ENCODE measurements at places on chromosomes 2 and 18.

DNA sequence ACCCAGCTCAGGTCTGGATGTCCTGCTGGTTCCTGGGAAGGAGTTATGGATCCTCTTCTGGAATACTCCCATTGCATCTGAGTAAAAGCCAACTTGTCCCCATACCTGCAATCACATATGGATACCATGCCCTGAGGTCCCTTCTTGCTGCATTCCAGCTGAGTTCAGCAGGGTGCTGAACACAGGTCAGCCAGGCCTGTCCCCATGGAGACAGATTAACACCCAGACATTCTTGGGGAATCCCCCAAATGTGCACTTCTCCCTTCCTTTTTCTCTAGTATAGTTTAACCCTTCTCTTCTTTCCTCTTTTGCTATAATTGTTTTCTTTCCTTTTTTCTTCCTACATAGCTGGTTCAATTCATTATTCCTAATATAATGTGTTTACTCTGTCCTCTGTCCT lies 799.6 kb upstream of the HS6ST1 start:
- DNase-seq = no peak

DNA sequence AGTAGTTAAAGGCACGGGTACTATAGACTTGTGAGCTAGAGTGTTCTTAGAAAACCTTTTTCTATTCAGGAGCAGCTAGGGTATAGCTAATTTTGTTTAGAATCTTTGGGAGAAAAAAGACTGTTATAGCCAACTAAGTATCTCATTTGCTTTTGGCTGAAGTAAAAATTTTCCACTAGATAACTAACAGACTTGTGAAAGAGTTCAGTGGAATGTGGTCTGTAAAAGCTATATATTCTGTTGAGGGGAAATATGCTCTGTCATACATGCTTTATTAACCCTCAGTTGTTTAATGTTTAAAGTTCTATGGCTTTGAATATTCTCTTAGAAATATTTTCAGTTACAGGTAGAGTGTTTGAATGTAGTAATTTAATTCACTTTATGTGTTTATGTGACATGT lies 49.7 kb downstream of the RIF1 start:
- no peak for DNase-seq

- no peak for DNase-seq
These were observed 19.9 kb downstream of the CELF4 start for GRCh38 chr18:37545461-37546271.

DNA sequence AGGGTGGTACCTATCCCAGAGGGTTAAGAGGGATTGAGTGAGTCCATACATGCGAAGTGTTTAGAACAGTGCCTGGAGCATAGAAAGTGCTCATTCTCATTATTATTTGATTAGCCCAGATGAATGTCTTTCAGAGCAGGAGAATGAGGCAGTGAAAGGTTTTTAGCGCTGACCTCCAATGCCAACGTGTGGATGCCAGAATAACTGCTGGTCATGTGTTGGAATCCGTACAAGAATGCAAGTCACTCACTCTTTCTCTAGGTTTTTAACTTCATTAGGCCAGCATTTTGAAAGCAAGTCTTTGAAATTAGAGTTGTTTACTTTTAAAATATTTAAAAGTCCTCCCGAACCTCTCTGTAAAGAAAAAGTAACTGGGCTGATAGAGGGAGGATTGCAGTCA lies 374.2 kb downstream of the EN1 start:
- no peak for DNase-seq

GRCh38 chr2:79793006-79793405 lies 280.2 kb downstream of the CTNNA2 start:
- DNase-seq = no peak

- no peak for DNase-seq
These were observed 62.5 kb downstream of the HDLBP start for GRCh38 chr2:241252778-241253475.

DNA sequence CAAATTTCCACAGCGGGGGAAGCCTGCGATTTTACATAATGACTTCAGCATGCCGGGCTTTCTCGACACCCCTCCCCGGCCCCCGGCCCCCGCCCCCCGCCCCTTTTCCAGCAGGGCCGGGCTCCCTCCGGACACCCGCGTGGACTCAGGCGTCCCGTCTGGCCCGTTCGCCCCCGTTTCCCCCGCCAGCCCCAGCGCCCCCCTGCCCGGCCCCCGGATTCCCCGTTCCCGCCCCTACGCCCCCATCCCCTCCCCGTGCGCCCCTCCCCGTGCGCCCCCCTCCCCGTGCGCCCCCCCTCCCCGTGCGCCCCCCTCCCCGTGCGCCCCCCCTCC lies 456 bp upstream of the NFATC1 start:
- DNase-seq = no peak

- DNase-seq = no peak
These were observed 1035.8 kb upstream of the FANCL start for GRCh38 chr2:59276917-59277316.

GRCh38 chr18:28792404-28793086 lies 615.6 kb upstream of the CDH2 start:
- no peak for DNase-seq

DNA sequence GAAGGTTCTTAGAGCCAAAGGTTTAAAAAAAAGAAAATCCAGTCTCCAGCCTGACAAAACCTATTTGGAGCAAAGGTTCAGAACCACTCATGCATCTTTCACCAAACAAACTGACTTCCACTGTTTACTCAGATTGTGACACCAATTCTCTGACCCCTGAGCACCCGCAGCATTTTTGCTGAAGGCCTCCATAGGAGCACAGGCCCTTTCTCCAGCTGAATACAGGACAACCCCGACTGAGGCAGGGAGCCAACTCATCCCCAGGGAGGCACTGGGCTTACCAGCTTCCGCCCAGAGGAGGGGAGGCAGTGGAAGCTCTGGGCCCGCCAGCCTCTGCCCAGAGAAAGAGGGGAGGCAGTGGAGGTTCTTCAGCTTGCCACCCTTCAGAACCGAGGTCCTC lies 51.0 kb upstream of the CNGA3 start:
- DNase-seq = no peak

DNA sequence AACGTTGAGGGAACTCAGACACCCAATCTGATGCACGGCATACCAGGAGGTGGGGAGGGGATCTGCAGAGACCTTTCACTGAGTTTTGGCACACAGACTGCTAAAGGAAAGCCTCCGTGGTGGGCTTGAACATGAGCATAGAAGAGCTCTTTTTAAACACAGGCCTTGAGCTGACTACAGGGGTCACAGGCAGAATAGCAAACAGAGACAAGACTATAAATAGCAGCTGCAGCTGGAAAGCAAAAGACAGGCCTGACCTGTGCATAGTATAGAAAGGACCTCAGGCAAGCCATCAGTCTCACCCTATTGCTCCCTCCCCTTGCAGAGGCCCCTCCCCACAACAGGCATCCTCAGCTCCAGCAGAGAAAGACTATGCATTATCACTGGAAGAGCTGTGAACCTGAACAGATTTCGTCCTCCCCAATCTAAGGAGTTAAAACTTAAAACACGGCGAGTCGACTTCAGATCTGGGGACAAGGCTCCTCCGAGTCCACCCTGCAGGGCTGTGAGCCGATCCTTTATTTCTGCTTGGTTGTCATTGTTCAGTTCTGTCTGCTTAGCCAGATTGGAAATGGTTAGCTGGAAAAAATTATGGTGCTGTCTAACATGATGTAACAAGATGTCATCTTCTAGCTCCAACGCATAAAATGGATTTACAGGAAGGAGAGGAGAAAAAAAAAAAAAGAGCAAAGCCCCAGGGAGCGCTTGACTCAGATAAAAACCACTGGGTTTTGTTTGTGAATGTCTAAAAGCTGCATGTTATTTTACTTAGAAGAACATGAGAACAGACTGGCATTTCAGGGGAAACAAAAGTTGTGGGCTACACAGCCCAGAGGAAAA lies 25.2 kb upstream of the LCLAT1 start:
- DNase-seq = peak; percentile 46

DNA sequence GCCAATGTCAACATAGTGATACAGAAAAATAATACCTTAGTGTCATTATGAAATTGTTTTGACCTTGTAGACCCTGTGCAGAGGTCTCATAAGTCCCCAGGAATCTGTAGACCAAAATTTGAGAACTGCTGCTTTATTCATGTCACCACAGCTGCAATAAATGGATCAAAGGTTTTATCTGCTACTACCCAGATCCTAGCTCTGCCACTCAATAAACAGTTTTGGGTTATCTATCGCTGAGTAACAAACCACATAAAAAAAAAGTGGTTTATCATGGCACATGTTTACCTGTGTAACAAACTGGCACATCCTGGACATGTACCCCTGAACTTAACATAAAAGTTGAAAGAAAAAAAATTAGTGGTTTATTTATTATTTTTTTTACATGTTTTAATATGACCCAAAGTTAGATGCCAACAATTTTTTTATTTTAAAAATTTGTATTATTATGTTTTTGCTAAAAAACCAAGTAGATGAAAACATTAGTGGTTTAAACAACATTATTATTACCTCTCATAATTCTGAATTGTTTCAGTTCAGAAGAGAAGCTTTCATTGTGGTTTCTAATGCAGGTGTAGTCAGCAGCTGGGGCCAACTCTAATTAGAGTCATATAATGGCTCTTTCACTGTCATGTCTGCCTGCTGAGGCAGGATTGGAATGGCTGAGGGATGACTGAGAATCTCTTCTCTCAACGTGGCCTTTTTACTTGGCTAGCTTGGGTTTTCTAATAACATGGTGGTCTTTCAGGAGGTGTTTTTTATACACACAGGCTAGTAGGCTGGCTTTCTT lies 103.3 kb upstream of the SLC38A11 start:
- DNase-seq = no peak

GRCh38 chr2:231800493-231801091 lies 14.3 kb downstream of the COPS7B start:
- DNase-seq = peak; percentile 56

DNA sequence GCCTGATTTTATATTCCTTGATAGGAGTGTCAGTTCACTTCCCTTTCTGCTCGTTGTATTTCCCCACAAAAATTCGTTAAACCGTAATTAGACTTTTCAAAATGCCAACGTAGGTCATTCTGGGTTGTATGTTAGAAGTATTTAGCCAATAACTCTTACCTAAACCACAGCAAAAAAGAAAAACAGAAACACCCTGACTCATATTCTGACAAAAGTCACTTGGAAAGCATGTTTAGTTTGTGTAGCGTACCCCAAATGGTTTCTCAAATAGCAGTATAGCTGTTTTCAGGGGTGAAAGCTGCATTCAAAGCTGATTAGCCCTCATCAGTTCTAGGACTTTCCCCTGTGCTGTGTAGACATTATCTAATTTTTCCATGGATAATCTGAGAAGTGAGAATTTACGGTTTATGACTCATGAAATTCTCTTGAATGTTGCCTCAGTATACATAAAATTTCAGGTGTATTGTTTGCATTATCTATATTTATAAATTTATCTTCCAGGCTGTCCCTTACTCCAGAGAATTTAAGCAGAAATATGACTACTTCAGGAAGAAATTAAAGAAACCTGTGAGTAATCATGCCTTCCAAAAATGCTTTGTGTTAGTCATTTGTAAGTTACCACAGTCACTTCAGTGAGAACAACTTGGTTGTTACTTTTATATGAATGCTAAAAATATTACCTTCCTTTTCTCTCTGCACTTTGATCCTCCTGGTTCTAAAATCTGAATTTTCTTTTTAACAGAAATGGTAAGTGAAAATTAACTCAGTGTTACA lies 264.9 kb downstream of the ALPK2 start:
- DNase-seq = no peak

GRCh38 chr18:4658804-4659203 lies 203.7 kb upstream of the DLGAP1 start:
- no peak for DNase-seq

GRCh38 chr2:52976143-52976949 lies 791.3 kb upstream of the CHAC2 start:
- DNase-seq = peak; percentile 20

DNA sequence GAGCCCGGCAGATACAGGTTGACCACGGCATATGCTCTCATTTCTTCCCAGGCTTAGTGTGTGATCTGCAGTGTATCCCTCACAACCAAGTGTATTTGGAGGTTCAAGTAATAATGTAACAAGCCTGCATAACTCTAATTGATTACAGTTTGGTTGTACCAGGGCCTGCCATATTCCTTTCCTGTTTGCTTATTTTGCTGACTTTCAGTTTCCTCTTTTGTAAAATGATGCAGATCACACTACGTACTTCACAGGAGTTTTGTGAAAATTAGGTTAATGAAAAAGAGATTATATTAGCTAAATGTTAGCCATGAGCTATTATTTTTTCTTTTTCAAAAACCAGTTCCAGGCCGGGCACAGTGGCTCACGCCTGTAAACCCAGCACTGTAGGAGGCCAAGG lies 25.8 kb downstream of the SLC3A1 start:
- no peak for DNase-seq

DNA sequence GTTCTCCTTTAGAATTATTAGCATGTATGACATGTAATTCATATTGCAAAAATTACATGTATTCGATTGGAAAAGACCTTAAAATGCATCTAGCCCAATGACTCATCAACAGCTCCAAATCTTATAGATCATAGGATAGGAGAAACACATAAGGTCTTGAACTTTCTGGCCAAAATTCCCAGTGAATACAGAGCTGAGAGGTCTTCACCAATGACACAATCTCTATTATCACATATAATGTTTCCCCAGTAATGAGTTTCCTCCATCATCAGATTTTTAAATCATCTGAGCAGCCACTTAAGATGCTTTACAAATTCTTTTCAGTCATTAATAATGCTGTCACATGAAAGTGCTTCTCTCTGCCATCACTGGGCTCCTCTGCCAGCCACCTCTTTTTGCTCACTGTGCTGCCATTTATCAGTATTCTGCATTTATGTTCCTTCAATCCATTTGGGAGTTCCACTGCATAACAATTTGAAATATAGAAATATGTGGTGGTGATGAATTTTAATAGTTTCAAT lies 804.9 kb downstream of the SUCLG1 start:
- DNase-seq = no peak

DNA sequence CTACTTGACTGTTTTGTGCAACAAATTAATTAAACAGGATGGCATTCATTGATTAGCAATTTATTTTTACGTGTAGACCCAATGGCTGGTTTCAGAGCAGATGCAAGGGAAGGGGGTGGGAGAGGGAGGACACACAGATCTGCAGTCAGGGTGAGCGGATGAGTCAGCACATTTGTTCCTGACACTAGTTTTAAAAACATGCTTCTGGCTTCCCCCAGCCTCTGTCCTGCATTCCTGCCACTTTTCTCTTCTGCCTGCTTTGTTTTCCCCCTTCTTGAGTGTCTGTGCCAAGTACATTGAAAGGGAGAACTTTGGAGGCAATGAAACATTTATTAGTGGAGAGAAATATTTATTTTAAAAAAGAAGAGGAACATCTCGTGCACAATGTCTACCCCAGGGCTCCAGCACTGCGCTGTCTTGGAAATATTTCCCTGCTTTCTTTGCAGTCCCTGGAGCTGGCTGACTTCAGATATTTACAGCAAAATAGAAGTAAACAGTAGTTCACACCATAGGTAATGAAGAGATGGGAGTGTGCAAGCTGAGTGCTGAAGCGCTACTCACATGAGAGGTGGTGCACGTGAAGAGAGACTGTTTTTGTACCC lies 52.2 kb downstream of the NRP2 start:
- no peak for DNase-seq

DNA sequence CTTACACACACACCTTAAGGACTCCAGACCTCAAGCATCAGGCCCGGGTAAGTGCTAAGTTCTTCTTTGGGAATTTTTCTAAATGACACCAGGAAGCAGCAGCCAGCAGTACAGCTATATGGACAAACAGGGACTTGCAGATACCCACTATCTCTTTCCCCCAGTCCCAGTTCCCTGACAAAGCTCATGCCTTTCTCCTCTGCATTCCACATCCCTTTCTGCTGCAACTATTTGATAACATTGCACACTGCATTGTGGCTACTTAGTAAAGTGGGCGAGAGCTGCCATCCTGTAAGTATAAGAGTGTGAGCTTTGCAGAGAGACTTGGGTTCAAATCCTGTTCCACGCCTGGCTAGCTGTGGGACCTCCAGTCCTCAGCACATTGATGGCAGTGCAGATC lies 14.0 kb upstream of the CD226 start:
- DNase-seq = no peak

All from activated CD4-positive, alpha-beta T cell treated with anti-CD3 and anti-CD28 coated beads, Interleukin-2, Interleukin-6, amounts not matched to agents 100 ng/mL and 50 ng/mL, durations not matched to agents 16 hours and 8 hours (primary cell).